SK-N-MC (cell line): ENCODE measurements at places on chromosomes 5 and 9.
A peak's percentile ranks its signal among the peaks of the same experiment; 100 is the strongest.

DNA sequence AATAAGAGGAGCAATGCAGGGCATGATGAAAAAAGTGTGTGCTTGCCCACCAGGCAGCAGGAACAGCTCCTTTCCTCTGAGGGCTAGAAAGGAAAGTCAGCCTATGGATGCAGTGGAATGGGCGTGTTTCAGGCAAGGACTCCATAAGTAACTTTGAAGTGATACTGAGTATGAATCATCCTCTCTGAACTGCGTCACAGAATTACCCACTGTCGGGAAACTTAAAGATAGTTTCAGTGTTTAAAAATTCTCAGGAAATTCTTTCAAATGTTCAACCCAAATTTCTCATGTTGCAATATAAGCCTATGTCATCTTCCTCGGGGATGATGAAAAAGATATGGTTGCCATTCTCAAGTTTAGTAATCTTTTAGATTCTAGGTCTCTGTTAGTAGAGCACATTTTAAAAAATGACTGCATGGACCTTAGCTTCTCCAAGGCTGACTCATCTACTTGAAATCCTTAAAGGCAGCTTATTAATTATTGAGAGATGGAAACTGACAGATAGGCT lies 27.7 kb downstream of the PTCD2 start:
- DNase-seq, result no peak

DNA sequence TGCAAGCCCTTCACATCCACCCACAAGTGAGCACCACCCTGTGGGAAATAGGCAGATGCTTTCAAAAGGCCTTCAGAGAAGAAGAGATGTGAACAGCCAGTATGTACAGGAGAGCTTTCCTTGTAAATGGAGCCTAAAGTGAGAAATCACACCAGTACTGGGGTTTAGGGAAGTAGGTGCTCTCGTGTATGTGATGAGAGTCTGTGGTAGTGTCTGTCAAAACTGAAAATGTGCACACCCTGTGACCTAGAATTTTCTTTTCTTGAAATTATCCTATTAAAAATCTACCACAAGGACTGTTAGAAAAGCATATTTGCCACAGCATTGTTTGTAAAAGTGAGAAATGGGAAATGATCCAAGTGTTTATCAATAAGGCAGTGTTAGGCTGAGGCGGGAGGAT lies 16.6 kb downstream of the OTULINL start:
- no peak for DNase-seq

- no peak for DNase-seq
These were observed 5.5 kb upstream of the TNFSF15 start for GRCh38 chr9:114811301-114811700.

DNA sequence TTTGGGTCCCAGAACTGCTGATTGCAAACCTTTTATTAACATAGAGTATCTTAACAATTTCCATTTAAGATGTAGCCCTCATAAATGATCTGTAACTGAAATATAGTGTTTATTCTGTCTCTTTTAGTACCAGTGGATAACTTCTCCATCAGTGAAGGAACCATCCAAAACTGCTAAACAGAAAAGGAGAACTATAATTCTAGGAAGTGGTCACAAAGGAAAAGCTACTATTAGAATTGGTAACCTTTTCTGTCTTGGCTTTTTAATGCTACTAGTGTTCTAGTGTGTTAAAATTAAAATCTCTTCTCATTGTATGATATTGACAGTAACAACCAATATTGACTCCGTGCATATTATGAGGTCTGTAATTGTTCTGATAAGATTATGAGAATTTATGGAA lies 12.8 kb downstream of the CEP78 start:
- DNase-seq, result no peak

GRCh38 chr5:38723426-38723825 lies 122.4 kb upstream of the OSMR start:
- DNase-seq, result no peak

- DNase-seq, result no peak
These were observed 59.2 kb downstream of the MTX3 start for GRCh38 chr5:79931866-79932265.

DNA sequence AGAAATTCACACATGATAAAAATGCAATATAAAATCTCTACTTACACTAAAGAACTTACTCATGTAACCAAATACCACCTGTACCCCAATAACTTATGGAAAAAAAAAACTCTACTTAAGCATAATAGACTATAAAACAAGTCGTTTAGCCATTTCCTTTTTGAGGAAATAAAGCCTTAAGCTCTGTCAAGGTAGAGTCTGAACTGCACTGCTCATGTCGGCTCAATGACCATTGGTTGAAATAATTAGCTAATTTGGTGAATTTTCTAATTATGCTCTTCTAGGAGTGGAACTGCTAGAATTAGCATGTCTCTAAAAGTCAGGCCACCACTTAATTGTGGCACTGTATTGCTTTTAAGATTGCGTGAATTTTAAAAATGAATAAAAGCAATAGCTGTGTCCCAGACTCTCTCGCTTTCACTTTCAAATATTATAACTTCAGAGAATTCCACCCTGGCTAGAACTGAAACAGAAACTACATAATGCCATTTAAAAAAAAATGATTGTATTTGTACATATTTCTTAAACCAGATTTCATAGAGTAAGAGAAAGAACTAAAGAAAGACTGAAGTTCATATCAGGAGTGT lies 113.0 kb upstream of the PCA3 start:
- DNase-seq, result no peak

DNA sequence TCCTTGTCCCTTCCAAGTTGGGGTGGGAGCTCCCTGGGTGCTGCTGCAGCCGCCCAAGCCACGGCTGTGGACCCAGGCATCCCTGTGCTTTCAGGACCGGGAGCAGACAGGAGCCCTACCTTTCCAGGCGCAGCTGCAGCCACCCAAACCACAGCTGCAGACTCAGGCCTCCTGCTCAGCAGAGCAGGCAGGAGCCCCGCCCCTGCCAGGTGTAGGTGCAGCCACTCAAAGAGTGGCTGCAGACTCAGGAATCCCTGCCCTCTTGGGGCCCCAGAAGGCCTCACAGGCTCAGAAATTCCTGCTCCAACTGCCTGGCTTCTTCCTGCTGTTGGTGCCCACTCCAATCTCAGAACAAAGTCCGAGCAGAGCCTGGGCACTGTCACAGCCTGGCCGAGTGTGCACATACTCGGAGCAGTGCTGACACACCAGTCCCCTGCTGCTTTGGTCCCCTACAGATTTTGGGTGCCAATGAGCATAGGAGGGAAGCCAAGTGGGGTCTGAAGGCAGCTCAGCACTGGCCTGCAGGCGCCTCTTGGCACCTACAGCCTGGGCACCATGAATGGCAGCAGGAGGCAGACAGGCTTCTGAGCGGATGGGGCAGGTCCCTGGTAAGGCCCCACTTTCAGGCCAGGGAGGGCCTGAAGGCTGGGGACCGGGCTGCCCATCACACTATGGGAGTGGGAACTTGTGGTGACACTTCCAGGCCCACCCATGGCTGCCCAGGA lies 6.0 kb upstream of the TESK1 start:
- no peak for DNase-seq

- DNase-seq, result no peak
These were observed 29.5 kb downstream of the AQP7 start for GRCh38 chr9:33372900-33373299.

- DNase-seq, result peak; percentile 24
These were observed 64.4 kb downstream of the FAM114A2 start for GRCh38 chr5:153974131-153974812.

GRCh38 chr9:86413971-86414880 lies 60.0 kb upstream of the TUT7 start:
- DNase-seq, result peak; percentile 76

GRCh38 chr5:35237580-35238376 lies 7.5 kb upstream of the PRLR start:
- DNase-seq, result no peak

- no peak for DNase-seq
These were observed 14.6 kb downstream of the FOXD1 start for GRCh38 chr5:73433982-73434342.

DNA sequence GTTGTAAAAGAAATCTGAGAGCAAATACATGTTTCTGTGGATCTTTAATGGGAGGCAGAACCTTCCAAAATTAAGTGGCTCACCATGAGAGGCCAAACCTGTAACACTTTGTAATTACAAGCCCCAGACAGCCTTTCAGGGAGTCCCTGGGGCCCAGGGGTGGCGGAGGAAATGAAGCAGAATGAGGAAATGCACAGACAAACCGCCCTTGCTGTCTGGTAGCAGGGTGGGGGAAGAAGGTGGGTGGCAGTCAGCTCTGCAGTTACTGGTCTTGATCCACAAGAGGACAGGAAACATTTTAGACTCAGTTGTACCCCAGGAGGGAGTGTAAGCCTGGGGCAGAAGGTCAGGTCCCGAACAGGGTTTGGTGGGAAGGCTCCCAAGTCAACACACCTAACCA lies 6.5 kb downstream of the ARL14EPL start:
- DNase-seq, result no peak

DNA sequence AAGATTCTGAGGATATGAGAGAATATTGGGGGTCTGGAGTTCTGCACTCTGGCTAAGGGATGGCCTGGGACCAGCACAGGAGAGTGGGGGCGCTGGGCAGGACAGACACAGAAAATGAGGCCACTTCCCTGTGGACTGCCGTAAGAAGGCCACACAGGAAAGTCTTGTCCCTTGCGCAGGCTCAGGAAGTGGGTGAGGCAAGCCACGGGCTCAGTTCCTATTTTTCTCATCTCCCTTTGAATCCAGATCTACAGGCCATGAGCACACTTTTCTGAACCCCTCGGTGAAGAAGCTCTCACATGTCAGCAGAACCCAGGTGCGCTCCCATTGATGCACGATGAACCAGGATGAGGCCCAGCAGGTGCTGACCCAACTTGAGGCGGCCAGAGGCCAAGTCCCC lies 207.4 kb downstream of the AGTPBP1 start:
- DNase-seq, result no peak

GRCh38 chr5:123800640-123801039 lies 288.7 kb downstream of the CSNK1G3 start:
- DNase-seq, result no peak

- DNase-seq, result no peak
These were observed 4.8 kb upstream of the TMEM171 start for GRCh38 chr5:73115399-73116051.

DNA sequence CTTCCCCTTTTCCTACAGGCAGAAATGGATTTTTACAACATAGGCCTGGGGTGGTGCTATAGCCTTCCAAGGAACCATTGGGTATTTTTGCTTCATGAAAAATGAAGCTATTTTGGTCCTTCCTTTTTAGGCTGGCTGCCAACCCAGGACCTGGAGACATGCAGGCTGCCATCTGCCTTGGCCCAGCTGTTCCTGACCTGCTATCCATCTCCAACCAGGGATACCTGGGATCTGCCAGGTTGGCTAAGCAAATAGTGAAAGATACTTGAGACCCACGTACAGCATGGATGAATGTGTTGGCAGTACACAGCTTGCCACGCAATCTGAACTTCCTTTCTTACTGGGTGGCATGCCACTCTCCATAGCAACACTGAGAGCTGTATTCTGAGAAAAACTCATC lies 31.1 kb downstream of the MRPS27 start:
- no peak for DNase-seq

GRCh38 chr9:130930132-130930803 lies 8.8 kb downstream of the FIBCD1 start:
- no peak for DNase-seq

- no peak for DNase-seq
These were observed 77.5 kb downstream of the HSD17B4 start for GRCh38 chr5:119529811-119530210.

DNA sequence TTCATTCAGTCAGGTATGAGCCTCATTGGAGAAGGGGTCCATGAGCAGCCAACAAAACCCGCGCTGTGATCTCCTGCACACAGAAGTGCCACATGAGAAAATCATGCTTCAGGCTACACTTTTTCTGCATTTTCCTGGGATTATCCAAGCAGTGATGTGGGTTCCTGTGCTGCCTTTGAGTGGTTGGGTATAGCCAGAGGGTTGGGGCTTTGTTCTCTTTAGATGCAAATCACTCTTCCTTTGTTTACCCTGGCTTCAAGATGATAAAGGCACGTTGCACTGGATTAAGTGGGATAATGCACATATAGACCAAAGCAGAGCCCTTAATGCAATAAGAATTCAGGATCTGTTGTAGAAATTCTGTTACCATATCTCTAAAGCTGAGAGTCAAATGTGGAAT lies 18.7 kb downstream of the ECM2 start:
- no peak for DNase-seq

DNA sequence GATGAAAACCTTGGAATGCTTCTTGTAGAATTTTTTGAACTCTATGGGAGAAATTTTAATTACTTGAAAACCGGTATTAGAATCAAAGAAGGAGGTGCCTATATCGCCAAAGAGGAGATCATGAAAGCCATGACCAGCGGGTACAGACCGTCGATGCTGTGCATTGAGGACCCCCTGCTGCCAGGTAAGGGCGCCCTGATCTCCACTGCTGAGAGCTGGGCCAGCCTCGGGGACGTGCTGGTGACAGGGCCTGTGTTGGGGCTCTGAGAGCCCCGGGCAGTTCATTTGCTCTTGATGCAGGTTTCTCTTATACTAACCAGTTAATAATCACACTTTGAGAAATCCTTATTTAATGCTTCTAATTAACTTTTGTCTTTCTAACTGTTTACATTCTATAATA lies 33.0 kb downstream of the TENT4A start:
- DNase-seq, result no peak

- no peak for DNase-seq
These were observed 71.8 kb upstream of the SMIM15 start for GRCh38 chr5:61234019-61234418.
